NCI-H1694 (cell line): ENCODE measurements at places on chromosomes 1 and 21.
A peak's percentile ranks its signal among the peaks of the same experiment; 100 is the strongest.

- peak; percentile 13 for DNase-seq
Observed at GRCh38 chr1:99648107-99648506, 2.2 kb downstream of the PALMD start.

DNA sequence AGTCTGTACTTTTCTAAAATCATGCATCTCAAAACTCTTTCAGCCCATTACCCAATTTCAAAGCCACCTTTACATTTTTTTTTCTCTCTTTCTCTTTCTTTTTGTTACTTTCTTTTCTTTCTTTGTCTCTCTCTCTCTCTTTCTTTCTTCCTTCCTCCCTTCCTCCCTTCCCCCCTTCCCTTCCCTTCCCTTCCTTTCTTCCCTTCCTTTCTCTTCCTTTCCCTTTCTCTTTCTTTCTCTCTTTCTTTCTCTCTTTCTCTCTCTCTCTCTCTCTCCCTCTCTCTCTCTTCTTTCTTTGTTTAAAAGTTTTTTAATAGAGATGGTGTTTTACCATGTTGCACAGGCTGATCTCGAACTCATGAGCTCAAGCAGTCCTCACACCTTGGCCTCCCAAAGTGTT lies 11.5 kb downstream of the ZMYM4 start:
- DNase-seq, result no peak

GRCh38 chr1:151898519-151898991 lies 10.8 kb downstream of the THEM4 start:
- DNase-seq, result no peak

GRCh38 chr1:16717336-16718098 lies 22.8 kb upstream of the RNU1-4 start:
- DNase-seq, result no peak

DNA sequence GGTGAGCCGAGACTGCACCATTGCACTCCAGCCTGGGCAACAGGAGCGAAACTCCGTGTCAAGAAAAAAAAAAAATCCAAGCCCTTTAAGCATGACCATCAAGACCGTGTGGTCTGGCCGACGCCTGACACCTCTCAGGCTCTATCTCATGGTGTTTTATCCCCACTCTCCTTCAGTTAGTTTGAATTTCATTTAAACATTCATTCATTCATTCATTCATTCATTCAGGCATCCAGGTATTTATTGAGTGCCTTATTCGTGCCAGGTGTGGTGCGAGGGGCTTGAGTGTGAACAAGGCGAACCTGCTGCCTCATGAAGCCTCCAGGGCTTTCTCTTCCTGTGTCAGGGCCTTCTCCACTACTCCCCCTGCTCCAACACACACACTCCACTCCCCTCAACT lies 22.6 kb upstream of the OPRD1 start:
- no peak for DNase-seq

DNA sequence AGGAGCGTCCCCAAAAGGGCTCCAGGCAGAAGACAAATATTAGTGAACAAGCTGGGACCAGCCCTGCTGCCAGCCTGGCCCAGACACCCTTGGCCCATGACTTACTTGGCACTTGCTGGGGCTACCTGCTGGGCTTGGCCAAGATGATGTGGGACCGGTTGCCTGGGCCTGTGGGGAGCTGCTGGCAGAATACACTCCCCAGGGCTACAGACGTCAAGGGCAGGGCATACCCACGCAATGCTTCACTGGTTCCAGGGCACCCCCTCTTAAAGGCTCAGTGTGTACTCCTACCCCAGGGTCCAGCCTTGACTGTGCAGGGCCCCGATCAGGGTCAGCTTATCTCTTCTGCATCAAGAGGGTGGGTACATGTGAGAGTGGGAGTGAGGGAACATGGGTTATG lies 106.5 kb upstream of the SLC2A1 start:
- DNase-seq, result no peak

- no peak for DNase-seq
Observed at GRCh38 chr1:3168678-3169077, 99.7 kb downstream of the PRDM16 start.

GRCh38 chr1:230747890-230748800 lies 957 bp downstream of the CAPN9 start:
- peak; percentile 70 for DNase-seq

GRCh38 chr1:203968761-203969160 lies 104.2 kb upstream of the SOX13 start:
- no peak for DNase-seq

- no peak for DNase-seq
Observed at GRCh38 chr21:25979845-25980616, 190.5 kb downstream of the APP start.

GRCh38 chr1:182794091-182794490 lies 4.5 kb downstream of the NPL start:
- DNase-seq, result no peak

GRCh38 chr1:109793089-109793485 lies 29.4 kb upstream of the EPS8L3 start:
- DNase-seq, result no peak

DNA sequence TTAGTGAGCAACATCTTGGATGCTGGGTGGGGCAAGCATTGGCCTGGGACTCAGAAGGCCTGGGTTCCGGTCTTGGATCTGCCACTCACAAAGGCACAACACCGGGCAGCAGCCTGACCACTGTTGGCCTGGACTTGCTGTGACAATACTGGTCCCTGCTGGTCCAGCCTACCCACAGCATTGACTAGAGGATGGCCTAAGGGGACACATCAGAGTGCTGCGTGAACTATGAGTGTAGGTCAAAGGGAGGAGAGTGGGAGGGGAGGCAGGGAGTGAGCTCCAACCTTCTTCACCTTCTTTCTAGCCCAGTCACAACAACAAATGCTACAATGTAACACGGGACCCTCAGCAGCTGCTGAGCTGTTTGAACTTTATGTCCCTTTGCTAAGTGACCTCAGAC lies 31.1 kb downstream of the TMEM50A start:
- no peak for DNase-seq

GRCh38 chr21:34945288-34945687 lies 103.8 kb downstream of the RUNX1 start:
- DNase-seq, result no peak

DNA sequence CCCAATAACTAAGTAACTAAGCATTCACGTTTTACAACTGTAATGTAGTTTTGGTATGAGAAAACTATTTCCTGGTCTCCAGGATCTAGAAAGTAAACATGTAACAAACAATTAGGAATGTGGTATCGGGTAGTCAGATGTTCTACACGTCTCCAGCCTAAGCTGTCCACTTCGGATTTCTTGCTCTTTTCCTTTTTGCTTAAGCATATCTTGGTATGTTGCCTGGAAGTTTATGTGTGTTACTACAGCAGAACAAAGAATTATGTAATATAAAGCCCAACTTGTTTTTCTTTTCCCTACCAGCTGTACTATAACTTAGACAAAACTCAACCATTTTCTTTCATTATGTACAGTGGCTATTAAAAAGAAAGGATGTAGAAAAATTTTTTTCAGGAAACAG lies 20.4 kb upstream of the WARS2 start:
- DNase-seq, result no peak

DNA sequence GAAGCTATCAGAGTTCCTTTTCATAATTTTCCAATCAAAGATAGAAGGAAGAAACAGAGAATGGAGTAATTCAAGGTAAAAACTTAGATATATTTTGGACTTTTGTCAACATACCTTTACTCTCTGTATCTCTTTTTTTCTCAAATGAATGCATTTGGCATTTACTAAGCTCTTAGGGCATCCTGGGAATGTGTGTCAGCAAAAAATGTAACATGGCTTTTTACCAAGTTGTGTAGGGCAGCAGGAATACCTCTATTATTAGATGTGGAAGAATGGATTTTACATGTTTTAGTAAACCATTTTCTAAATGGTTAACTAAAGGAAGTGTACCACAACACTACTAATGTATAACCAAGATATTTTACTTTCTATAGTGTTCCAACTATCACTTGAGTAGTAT lies 4.2 kb upstream of the COL11A1 start:
- no peak for DNase-seq

DNA sequence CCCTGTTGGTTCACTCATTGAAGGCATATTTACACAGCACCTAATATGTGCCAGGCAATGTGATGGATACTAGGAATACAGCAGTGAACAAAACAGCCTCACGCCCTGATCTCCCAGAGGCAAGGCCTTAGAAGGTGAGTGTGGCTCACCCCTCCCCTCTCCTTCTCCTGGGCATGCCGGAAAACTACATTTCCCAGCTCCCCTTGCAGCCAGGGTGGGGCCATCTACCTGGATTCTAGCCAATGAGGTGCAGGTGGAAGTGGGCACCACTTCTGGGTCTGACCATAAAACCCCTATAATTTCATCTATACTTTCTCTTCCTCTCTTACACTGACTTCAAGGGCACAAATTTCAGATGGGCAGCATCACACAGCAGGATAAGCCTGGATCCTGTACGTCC lies 63.8 kb downstream of the FBXO2 start:
- DNase-seq, result no peak

DNA sequence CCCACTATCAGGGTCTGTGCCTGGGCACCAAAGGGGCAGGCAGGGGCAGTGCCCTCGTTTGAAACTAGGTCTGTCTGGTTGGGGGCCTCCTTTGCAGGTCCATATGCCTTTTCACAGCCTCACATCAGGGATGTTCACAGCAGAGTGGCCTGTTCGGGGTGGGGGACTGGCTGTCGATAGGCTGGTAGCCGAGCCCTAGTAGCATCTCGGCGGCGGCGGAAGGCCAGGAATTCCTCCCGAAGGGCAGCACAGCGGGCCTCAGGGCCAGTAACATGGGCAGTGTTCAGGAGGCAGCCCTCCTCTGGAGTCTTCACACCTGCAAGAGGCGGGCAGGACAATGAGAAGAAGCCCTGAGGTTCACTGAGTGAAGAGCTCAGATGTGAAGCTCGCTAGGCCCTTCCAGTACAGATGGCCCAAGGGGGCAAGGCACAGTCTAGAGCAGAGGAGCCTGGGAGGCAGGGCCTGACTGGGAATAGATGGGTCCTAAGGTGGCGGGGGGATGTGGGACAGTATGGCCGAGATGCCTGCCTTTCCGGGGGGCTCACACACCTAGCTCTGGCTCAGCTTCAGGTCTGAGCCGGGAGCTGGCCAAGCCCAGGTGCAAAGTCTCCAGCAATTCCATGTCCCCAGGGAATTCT lies 2.0 kb upstream of the TAGLN2 start:
- DNase-seq, result no peak

GRCh38 chr1:193019442-193020026 lies 39.6 kb downstream of the UCHL5 start:
- DNase-seq, result peak; percentile 54

- no peak for DNase-seq
Observed at GRCh38 chr1:86468501-86468977, at the start of gene CLCA1. Gene CLCA1 (plus strand): TSS chr1:86468927. CDS start chr1:86468972, 45 bp downstream.

DNA sequence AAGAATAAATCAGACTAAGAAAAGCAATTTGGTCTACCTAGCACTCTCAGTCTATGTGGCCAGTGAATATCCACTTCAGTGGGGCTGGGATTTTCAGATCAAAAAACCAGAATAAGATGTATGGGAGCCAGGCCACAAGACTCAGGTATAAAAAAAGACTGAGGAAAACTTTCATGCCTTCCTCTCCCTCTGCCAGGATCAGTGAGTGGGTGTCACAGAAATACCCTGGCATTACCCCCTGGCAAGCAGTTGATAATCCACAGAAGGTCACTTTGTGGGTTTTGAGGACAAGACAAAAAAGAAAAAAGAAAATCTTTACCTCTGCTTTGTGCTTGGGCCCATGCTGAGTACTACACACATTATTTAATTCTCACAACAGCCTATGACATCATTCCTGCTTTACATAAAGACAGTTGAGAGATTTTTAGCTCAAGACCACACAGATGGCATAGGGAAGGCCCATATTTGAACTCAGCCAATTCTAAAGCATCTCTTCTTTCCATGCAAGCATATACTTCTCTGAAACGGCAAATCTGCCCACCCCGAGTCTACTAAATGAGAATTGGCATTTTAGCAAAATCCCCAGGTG lies 57.6 kb downstream of the DESI2 start:
- no peak for DNase-seq

- DNase-seq, result no peak
Observed at GRCh38 chr1:210625715-210626114, 297.0 kb downstream of the HHAT start.

DNA sequence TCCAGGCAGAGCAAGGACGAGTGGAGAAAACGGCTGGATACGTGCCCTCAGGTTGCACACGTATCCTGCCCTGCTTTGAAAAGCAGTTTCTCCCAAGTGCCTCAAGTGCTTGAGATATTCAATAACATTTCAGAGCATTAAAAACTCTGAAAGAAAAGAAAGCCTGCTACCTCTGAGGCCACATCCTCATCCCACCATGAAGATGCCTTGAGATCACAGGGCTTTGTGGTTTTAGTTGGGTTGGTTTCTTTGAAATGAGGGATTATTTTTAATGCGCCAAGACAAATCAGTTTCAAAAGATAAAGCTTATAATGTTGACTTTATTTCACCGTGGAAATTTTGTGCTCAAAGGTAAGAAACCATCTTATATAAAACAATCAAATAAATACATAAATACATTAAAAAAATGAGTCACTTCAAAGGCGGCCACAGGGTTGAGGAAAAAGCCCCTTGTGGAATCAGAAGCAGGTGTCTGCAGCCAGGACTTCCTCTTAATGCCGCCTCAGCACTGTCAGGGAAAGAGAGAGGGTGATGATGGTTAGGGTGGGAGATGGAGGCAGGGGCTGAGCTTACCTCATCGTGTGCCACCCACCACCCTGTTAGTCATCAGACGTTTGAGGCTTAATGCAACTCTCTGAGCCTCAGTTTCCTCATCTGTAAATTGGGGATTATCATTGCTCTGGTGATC lies 1.4 kb downstream of the NPPB start:
- no peak for DNase-seq

DNA sequence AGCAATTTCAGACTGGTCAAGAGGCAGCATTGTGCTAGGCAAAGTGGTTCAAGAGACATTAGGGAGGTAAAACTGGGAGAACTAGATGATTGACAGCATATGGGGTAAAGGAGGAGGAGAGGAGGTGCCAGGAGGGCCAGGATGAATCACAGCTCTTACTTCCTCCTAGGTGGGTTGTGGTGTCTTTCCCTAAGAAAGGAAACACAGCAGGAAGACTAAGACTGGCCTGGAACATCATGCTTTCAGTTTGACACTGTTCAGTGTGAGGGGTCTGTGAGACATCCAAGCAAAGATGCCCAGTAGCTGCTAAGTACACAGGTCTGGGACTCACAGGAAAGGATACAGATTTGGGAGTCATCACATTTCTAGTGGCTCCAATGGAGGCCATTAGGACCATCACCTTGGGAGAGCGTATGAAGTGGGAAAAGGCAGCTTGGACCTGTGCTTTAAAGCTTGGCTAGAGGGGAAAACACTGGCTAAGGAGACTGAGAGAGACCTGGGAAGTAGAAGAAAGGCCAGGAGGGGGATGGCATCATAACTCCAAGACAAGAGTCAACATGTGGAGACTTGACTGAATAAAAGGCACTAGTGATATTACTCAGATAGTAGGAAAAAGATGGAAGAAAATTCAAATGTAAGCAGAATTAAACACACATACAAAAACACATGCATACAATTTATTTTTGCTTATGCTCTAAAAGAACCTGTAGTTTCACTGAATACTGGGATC lies 17.3 kb downstream of the CD58 start:
- no peak for DNase-seq

GRCh38 chr1:242019018-242019417 lies 20.1 kb upstream of the MAP1LC3C start:
- DNase-seq, result no peak

- no peak for DNase-seq
Observed at GRCh38 chr1:55217226-55217986, 2.2 kb upstream of the USP24 start.
